ENCODE measurements at places on chromosomes 7 and 10. TPM values are rescaled to one million over a fixed set of nuclear protein-coding genes. Genes with fewer than 3 reads are reported as not detected.

Gene ADAM22
- 1.8 TPM for total RNA-seq

Gene ACSL5
- total RNA-seq = 32.0 TPM

Gene POLR2J2
- total RNA-seq = 20.0 TPM

Gene PDE6C
- not detected for total RNA-seq

Gene PVRIG
- 26.9 TPM for total RNA-seq

Gene DYDC2
- 0.37 TPM for total RNA-seq

Gene ABCC2
- total RNA-seq = 1.6 TPM

Gene UCN3
- not detected for total RNA-seq

Gene CTTNBP2
- not detected for total RNA-seq

Gene CALHM3
- total RNA-seq = not detected

Gene ZCCHC24
- total RNA-seq = 0.53 TPM

Gene RELN
- not detected for total RNA-seq

Gene POLR2J
- 46.1 TPM for total RNA-seq

Gene ELFN1
- total RNA-seq = 0.05 TPM

Gene FKBP6
- not detected for total RNA-seq

Gene NEUROD6
- total RNA-seq = not detected

Gene COL13A1
- total RNA-seq = not detected

Gene MSMB
- total RNA-seq = not detected

Gene TAS2R4
- total RNA-seq = 0.62 TPM

Gene KCND2
- not detected for total RNA-seq

Gene NODAL
- total RNA-seq = not detected

Gene ACTR3C
- total RNA-seq = 4.7 TPM

Gene PHYH
- total RNA-seq = 12.8 TPM

Gene HOXA10
- total RNA-seq = not detected

Gene NRG3
- not detected for total RNA-seq

Gene CARD11
- total RNA-seq = 108 TPM

Gene NPS
- not detected for total RNA-seq

Gene PTPRE
- total RNA-seq = 31.6 TPM

Data from activated CD4-positive, alpha-beta T cell treated with anti-CD3 and anti-CD28 coated beads for 36 hours (primary cell).